Stomach (tissue), 19 donors: ENCODE measurements at places on chromosomes 4 and X. TPM values are rescaled to one million over a fixed set of nuclear protein-coding genes. Genes with fewer than 3 reads are reported as not detected.

Gene SOX3
- polyA plus RNA-seq, result not detected

Gene IL2
- polyA plus RNA-seq, result not detected

Gene LPAR4
- not detected for polyA plus RNA-seq

Gene BEX1
- polyA plus RNA-seq, result 8.4 TPM
